Activated CD4-positive, alpha-beta T cell treated with anti-CD3 and anti-CD28 coated beads, Interleukin-2, amount 50 U/mL, for 24 hours (primary cell): ENCODE measurements at places on chromosomes 1 and 21.

DNA sequence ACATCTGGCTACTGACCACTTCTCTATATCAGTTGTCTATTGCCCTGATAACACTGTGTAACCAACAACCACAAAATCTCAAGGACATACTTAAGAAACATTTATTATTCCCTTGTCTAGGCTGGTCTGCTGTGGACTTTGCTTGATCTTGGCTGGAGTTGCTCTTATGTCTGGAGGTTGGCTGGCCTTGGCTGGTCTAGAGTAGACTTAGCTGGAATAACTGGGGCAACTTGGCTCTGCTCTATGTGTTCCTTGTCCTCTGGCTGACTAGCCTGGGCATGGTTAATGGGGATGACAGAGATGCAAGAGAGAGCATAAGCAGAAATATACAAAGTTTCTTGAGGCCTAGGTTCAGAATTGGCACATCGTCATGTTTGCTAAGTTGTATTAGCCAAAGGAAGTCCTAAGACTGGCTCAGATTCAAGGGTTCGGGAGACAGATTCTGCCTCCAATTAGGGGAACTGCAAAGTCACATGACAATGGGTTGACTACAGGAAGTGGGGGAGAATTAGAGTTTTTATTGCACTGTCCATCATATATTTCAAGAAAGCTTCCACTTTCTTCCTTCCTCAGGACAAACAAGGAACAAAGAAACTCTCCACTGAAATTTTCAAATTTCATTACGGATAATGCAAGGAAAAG, 61.4 kb upstream of the HMCN1 start:
- DNase-seq, result no peak

GRCh38 chr1:109794319-109795132, 30.8 kb upstream of the EPS8L3 start:
- no peak for DNase-seq

DNA sequence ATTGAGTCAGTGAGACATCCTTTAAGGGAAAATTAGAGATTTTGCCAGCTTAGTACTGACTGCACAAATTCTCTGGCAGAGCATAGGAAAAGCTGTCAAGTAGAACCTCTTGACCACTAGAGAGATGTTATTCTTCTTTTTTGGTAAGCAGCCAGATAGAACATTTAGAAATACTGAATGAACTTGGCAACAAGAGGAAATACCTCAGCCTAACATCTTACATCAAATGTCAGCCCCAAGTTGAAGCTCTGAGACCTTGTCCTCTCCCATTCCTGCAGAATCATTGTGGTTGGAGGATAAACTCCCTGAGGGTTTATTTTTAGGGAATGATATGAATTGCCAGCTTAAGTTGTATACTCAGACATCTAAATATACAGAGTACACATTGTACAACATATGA, 53.5 kb downstream of the MIGA1 start:
- DNase-seq, result no peak

- DNase-seq, result no peak
Observed at GRCh38 chr21:32140151-32140550, 138.7 kb downstream of the MIS18A start.
